ENCODE measurements at places on chromosomes 11 and 22. TPM values are rescaled to one million over a fixed set of nuclear protein-coding genes. Genes with fewer than 3 reads are reported as not detected.

GRCh38 chr11:115284773-115285172, 219.4 kb downstream of the CADM1 start:
- H3K4me1 ChIP-seq = peaks cover 6% of the 10 kb centered on the region
- H3K27me3 ChIP-seq = no peaks in the 10 kb centered on the region
- DNase-seq = peak; percentile 60
- no peak overlapping the region for H3K4me3 ChIP-seq
- no peaks in the 10 kb centered on the region for H3K36me3 ChIP-seq
- H3K27ac ChIP-seq = no peak overlapping the region

- no peak overlapping the region for H3K4me3 ChIP-seq
- H3K27ac ChIP-seq = no peak overlapping the region
- peaks cover under 1% of the 10 kb centered on the region for H3K36me3 ChIP-seq
- DNase-seq = no peak
- H3K4me1 ChIP-seq = peaks cover 39% of the 10 kb centered on the region
- H3K27me3 ChIP-seq = no peaks in the 10 kb centered on the region
Measured at GRCh38 chr11:76033699-76034098, 172.6 kb downstream of the WNT11 start.

GRCh38 chr11:72245263-72245816, 1.4 kb upstream of the PHOX2A start:
- DNase-seq = no peak
- no peak overlapping the region for H3K27ac ChIP-seq
- H3K4me1 ChIP-seq = peaks cover under 1% of the 10 kb centered on the region
- H3K36me3 ChIP-seq = no peaks in the 10 kb centered on the region
- H3K4me3 ChIP-seq = no peak overlapping the region

GRCh38 chr11:131748151-131749050, 378.0 kb downstream of the NTM start:
- peaks cover 56% of the 10 kb centered on the region for H3K4me1 ChIP-seq
- H3K27ac ChIP-seq = peak overlapping the region; percentile 92
- peak; percentile 85 for DNase-seq
- H3K36me3 ChIP-seq = no peaks in the 10 kb centered on the region
- no peaks in the 10 kb centered on the region for H3K27me3 ChIP-seq

- no peaks in the 10 kb centered on the region for H3K36me3 ChIP-seq
- H3K27me3 ChIP-seq = no peaks in the 10 kb centered on the region
- no peak overlapping the region for H3K4me3 ChIP-seq
- H3K4me1 ChIP-seq = no peaks in the 10 kb centered on the region
- H3K27ac ChIP-seq = no peak overlapping the region
Measured at GRCh38 chr11:100776212-100776896, 89.3 kb downstream of the ARHGAP42 start.

- no peaks in the 10 kb centered on the region for H3K27me3 ChIP-seq
- H3K4me1 ChIP-seq = no peaks in the 10 kb centered on the region
- H3K4me3 ChIP-seq = no peak overlapping the region
- H3K36me3 ChIP-seq = peaks cover 13% of the 10 kb centered on the region
- no peak overlapping the region for H3K27ac ChIP-seq
Measured at GRCh38 chr11:65440831-65441499, 18.4 kb downstream of the NEAT1 start.

DNA sequence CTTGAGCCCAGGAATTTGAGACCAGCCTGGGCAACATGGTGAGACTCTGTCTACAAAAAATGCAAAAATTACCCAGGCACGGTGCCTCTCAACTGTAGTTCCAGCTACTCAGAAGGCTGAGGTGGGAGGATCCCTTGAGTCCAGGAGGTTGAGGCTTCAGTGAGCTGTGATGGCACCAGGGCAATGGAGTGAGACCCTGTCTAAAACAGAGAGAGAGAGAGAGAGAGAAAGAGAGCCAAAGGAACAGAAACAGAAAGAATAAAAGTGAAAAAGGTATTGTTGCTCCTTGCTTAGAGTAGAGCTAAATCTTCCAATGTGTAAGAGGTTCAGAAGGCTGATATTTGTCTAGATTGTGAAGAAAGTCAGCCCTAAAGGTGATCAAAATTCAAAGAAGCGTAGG, 8.9 kb upstream of the ETS1 start:
- H3K36me3 ChIP-seq = no peaks in the 10 kb centered on the region
- H3K4me1 ChIP-seq = peaks cover 9% of the 10 kb centered on the region
- H3K27me3 ChIP-seq = peaks cover 13% of the 10 kb centered on the region
- H3K27ac ChIP-seq = no peak overlapping the region
- DNase-seq = no peak

GRCh38 chr22:39469326-39469680, 12.5 kb downstream of the MGAT3 start:
- DNase-seq = no peak
- H3K36me3 ChIP-seq = no peaks in the 10 kb centered on the region
- H3K4me1 ChIP-seq = peaks cover 3% of the 10 kb centered on the region
- no peak overlapping the region for H3K27ac ChIP-seq

DNA sequence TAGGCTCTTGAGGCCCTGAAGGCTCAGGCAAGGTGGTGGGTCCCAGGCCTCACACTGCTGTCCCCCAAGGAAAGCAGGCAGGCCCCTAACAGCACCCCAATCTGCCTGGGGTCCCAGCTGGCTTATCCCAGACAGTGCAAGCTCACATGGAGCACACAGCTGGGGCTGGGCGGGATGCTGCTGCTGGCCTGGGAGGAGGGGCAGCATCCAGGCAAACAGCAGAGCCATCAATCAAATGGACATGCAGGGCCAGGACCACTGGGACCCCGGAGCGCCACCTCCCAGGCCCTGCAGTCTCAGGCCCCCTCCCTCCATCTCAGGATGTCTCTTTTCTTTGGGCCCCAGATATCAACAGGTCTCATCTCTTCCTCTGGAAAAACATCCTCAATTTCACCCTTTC, 140.3 kb downstream of the BRD1 start:
- H3K27me3 ChIP-seq = no peaks in the 10 kb centered on the region
- H3K36me3 ChIP-seq = no peaks in the 10 kb centered on the region
- no peak overlapping the region for H3K27ac ChIP-seq
- no peak for DNase-seq
- H3K4me1 ChIP-seq = no peaks in the 10 kb centered on the region

DNA sequence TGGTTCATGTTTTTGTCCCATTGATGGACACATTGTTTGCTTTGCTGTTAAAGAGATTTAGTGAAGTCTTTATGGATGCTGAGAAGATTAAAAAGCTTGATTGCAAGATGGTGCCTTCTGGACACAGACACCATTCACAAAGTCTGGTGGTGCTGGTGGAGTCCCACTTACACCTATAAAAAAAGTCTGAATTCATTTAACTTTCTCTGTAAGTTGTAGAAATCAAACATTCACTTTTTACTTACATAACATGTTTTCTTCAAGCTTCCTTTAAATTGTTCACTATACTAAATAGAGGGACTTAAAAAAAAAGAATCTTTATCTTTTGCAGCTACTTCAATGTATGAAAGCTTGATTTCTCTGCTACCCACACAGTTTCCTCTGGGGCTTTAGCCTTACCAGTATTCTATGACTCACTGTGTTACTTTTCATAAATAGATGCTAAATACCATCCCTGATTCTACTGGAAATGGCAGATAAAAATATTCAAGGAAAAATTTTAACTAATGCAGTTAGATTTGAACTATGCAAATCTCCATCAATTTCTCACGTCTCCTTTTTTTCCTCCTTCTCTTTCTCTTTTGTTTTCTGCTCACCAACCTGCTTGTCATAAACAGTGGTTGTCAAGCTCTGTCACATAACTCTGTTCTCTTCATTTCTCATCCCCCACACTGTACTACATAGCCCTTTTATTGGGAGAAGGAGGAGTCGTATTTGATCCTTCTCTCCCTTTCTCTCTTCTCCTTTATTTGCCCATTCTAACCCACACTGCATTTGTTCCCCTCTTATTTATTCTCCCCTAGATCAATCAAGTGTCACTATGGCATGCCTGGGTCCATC, 89.7 kb downstream of the FAM76B start:
- no peak for DNase-seq
- no peaks in the 10 kb centered on the region for H3K36me3 ChIP-seq
- no peaks in the 10 kb centered on the region for H3K4me1 ChIP-seq
- H3K27ac ChIP-seq = no peak overlapping the region
- no peak overlapping the region for H3K4me3 ChIP-seq

GRCh38 chr11:11978098-11978637, 30.3 kb downstream of the DKK3 start:
- H3K4me1 ChIP-seq = peaks cover 55% of the 10 kb centered on the region
- H3K27me3 ChIP-seq = no peaks in the 10 kb centered on the region
- no peak for DNase-seq
- no peak overlapping the region for H3K4me3 ChIP-seq

- H3K27me3 ChIP-seq = no peaks in the 10 kb centered on the region
- H3K4me1 ChIP-seq = no peaks in the 10 kb centered on the region
- no peak overlapping the region for H3K27ac ChIP-seq
- DNase-seq = no peak
- H3K4me3 ChIP-seq = no peak overlapping the region
- no peaks in the 10 kb centered on the region for H3K36me3 ChIP-seq
Measured at GRCh38 chr11:99068832-99069231, 48.1 kb downstream of the CNTN5 start.

DNA sequence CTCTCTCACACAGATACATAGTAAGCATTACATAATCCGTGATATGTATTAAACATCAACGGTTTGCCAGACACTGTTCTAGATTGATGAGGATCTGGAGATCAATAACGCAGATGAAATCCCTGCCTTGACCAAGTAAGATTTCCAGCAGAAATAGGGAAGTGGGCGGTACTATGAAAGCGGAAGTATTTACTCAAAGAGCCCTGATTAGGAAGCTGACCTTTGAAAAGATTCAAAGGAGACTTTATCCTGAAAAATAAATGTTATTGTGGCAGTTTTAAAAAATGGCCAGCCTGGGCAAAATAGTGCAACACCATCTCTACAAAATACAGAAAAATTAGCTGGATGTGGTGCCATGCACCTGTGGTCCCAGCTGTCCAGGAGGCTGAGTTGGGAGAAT, 26.8 kb downstream of the GAB2 start:
- H3K4me1 ChIP-seq = peaks cover 4% of the 10 kb centered on the region
- H3K4me3 ChIP-seq = no peak overlapping the region
- no peak overlapping the region for H3K27ac ChIP-seq
- no peaks in the 10 kb centered on the region for H3K27me3 ChIP-seq
- DNase-seq = no peak

DNA sequence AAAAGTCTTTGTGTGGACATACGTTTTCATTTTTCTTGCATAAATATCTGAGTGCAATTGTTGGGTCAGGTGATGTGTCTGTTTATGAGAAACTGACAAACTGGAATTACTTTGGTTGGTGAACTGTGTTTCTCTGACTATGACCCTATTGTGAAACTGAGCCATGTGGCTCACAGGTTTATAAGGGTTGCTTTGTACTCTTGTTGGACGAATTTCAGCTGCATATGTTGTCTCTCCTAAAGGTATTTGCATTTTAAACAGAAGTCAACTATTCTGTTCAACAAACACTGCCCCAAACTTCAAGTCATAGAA, 34.4 kb upstream of the RASD2 start:
- no peak overlapping the region for H3K4me3 ChIP-seq
- H3K36me3 ChIP-seq = no peaks in the 10 kb centered on the region
- H3K27ac ChIP-seq = no peak overlapping the region
- no peaks in the 10 kb centered on the region for H3K4me1 ChIP-seq
- peaks cover 20% of the 10 kb centered on the region for H3K27me3 ChIP-seq

DNA sequence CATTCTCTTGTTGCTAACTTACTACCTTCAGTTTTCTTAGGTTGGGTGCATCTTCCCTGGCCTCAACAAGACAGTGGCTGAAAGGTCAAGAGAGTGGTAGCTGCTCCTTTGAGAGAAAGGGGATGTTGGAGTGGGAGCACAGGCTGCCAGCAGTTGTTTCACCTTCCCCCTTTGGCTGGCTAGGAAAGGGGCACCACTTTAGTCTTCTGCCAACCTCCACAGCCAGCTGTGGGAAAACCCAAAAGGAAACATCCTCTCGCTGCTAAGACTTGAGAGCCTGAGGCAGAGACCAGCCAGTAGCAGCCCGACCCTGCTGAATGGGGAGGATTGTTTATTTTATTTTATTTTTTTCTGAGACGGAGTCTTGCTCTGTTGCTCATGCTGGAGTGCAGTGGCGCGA, 34.4 kb downstream of the MARK2 start:
- no peaks in the 10 kb centered on the region for H3K36me3 ChIP-seq
- no peaks in the 10 kb centered on the region for H3K27me3 ChIP-seq
- H3K4me1 ChIP-seq = peaks cover 14% of the 10 kb centered on the region
- H3K4me3 ChIP-seq = no peak overlapping the region
- no peak for DNase-seq
- H3K27ac ChIP-seq = no peak overlapping the region

- H3K36me3 ChIP-seq = no peaks in the 10 kb centered on the region
- no peak overlapping the region for H3K4me3 ChIP-seq
- H3K27me3 ChIP-seq = no peaks in the 10 kb centered on the region
- H3K4me1 ChIP-seq = no peaks in the 10 kb centered on the region
- DNase-seq = no peak
Measured at GRCh38 chr22:20472629-20473442, 22.8 kb downstream of the KLHL22 start.

GRCh38 chr11:135075740-135076139, 663.7 kb upstream of the B3GAT1 start:
- peak; percentile 27 for DNase-seq
- no peak overlapping the region for H3K27ac ChIP-seq
- H3K27me3 ChIP-seq = no peaks in the 10 kb centered on the region
- H3K4me3 ChIP-seq = no peak overlapping the region
- no peaks in the 10 kb centered on the region for H3K36me3 ChIP-seq

DNA sequence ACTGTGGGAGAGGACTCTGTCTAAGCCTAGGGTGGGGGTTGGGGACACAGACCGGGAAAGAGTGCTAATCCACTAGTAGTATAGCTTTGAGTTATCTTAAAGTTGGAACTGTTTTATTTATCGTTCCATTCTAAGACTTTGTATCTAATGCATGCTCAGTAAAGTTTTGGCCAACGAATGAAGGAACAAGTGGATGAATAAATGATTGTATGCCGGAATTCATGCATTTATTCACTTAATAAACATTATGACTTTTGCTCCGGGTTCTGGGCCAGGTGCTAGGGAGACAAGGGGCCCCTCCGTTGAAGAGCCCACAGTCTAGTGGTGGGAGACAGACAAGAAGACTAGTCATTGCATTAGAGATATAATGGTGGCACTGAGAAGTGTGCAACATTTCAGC, 645 bp downstream of the RNF121 start:
- peaks cover 58% of the 10 kb centered on the region for H3K4me1 ChIP-seq
- H3K4me3 ChIP-seq = peak overlapping the region; percentile 78
- no peaks in the 10 kb centered on the region for H3K36me3 ChIP-seq
- no peaks in the 10 kb centered on the region for H3K27me3 ChIP-seq
- H3K27ac ChIP-seq = peak overlapping the region; percentile 51
- no peak for DNase-seq

The MMP12 gene
- not detected for total RNA-seq

The YAP1 gene
- 36.5 TPM for total RNA-seq

The SORL1 gene
- 0.31 TPM for total RNA-seq

The VSTM5 gene
- not detected for total RNA-seq

The SSRP1 gene
- 146 TPM for total RNA-seq

The ABCC8 gene
- not detected for total RNA-seq

The MYOD1 gene
- not detected for total RNA-seq

The CARD18 gene
- total RNA-seq = not detected

The MIAT gene
- total RNA-seq = 0.53 TPM

The SHISAL1 gene
- 0.07 TPM for total RNA-seq

The RIBC2 gene
- 5.7 TPM for total RNA-seq

The DGCR2 gene
- 49.6 TPM for total RNA-seq

All from endothelial cell of umbilical vein (primary cell).